ENCODE measurements at places on chromosomes 3 and 15.

GRCh38 chr3:139491966-139492365 lies 15.7 kb upstream of the RBP2 start:
- DNase-seq = no peak

DNA sequence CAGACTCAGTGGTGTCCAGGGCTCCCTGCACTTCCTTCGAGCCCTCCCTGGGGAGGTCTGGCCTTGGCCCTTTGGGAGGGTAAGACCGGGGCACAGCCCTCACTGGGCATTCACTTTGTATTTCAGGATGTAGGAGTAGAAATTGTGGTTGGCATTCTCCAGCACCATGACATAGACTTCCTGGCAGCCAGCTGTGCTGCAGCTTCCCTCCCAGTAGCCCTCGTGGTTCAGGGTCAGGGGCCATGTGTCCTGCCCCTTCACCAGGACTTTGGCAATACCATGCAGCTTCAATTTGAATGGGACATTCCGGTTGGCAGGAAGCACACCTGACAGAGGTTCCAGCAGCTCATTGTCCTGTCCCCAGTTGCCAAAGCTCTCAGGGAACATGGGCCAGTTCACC lies 47.3 kb downstream of the KY start:
- no peak for DNase-seq

DNA sequence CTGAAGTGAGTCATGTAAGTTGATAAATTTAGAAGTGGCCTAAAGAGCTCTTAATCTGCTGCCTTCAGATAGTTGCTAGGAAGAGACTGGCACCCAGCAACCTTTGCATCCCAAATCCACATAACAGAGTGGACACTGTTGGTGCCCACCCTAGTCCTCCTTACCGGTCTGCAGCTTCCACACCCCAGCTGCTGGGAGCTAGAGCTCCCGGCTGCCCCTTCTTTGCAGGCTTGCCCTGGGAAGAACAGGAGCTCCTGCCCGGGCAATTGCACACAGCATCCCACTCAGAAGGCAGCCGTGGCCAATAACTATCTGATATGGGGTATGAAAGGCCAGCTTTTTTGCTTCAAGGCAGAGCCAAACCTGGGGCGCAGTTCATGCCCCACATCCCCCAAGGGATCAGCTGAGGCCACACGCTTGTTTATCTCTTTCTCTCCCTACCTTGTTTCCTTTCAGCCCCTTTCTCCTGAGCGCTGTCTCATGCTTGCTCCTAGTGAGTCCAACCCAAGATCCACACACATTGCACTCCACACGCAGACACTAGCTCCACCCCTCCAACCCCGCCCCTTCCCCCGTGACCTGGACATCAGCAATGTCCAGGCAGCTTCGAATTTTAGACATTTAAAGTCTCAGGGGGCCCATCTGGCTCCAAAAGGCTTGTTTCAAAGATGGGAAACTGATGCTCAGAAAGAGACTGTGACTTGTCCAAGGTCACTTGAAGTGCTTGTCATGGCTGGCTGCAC lies 9.1 kb downstream of the ATP2B2 start:
- no peak for DNase-seq

DNA sequence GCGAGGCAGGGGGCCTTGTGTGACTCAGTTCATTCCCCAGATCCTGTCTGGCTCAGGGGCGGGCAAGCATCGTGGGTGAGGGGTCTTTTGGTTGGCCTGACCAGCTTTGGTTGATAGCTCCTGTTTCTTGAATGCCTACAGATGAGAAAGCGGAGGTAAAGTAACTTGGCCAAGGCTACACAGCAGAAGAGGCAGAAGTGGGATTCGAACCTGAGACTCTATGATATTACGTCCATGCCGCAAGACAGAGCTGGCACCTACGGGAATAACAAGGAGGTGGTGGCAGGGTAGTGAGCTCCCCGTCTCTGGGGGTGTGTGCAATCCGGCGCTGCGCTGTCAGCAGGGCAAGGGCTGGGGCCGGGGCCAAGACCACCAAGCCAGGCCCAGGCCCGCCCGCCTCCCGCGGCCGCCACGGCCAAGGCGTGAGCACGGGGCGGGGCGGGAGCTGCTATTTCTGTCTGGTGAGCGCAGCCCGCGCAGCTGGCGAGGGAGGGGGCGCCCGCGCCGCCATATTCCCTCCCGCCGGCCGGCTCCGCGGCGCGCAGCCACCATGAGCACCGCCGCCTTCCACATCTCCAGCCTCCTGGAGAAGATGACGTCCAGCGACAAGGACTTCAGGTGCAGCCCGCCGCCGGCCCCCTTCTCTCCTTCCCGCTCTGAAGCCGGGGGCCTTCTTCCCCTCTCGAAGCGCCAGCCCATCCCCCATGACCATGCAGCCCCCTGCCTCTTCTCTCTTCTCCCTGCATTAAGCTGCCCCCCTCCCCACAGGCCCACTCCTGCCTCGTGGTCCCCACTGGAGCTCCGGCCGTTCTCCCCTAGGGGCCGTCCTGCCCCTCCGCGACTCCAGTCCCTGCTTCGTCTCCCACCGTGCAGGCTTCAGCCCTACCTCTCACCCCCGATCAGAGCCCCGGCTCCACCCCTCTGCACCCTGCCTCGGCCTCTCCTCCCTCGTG lies at the start of gene CAND2:
Gene CAND2, plus strand, starts transcription at position 510 of the 953 bp plus-strand sequence. Its CDS starts 41 bp downstream, at position 551.
- peak; percentile 32 for DNase-seq

DNA sequence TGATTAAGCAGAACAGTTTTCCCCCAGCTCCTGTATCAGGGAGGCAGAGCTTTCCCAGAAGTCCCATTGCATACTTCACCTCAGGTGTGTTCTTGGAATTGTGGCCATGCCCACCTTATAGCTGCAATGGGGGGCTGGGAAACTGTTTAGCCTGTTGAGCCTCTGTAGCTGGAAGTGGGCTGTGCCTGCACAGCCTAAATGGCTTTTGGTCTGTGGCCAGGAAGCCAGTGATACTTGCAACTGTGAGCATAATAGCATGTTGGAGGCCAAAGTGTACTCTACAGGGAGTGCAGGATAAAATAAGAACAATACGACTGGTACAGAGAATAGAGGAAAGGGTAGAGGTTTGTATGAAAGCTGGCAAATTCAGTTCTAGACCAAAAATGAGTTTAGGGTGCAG lies 248.5 kb downstream of the PTPRG start:
- DNase-seq = no peak

GRCh38 chr15:69145694-69146492 lies 14.5 kb upstream of the GLCE start:
- no peak for DNase-seq

DNA sequence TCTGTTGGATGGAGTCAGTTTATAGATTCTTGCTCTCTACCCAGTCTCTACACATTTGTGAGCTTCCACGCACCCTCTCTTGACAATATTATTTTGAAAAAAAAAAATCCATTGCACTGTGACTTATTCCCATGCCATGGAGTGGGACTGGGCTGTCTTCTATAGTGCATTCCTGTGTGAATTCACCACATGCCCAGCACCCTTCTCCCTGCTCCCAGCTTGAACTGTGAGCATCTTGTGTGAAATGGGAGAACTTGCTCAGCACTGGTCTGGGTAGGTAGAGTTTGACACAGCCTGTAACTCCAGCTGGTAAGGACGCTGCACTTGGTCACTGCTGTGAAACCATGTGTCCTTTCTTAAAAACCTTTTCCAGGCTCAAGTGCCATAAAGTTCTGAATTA lies 91.9 kb downstream of the ARNT2 start:
- no peak for DNase-seq

- DNase-seq = no peak
Observed at GRCh38 chr3:16427103-16427965, 86.2 kb downstream of the RFTN1 start.

- no peak for DNase-seq
Observed at GRCh38 chr3:52205727-52206372, 7.9 kb downstream of the ALAS1 start.

- DNase-seq = no peak
Observed at GRCh38 chr15:86644339-86644738, 564.7 kb downstream of the AGBL1 start.

DNA sequence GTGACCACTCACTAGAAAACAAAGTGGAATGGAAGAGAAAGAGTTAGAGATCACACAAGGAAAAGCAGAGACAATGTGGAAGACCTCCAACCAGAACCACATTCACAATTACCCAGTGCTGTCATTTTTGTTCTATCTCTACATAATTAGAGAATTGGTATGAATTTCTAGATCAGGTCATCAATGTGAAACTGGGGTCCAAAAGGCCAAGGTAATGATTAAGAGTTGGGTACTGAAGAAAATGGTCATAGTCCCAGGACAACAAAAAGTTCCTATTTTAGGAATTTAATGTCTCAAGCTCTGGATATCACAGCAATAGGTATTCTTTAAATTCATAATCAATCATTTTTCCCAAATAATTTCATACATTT lies 84.7 kb upstream of the PPIB start:
- DNase-seq = no peak

- no peak for DNase-seq
Observed at GRCh38 chr3:115397433-115397832, 225.9 kb upstream of the GAP43 start.

Measured in memory B cell (primary cell).